ENCODE measurements at places on chromosomes 11 and 22. TPM values are rescaled to one million over a fixed set of nuclear protein-coding genes. Genes with fewer than 3 reads are reported as not detected.

GRCh38 chr11:2208691-2209369, 37.2 kb upstream of the TH start:
- DNase-seq, result peak; percentile 72

The KCTD14 gene
- 0.25 TPM for polyA plus RNA-seq

DNA sequence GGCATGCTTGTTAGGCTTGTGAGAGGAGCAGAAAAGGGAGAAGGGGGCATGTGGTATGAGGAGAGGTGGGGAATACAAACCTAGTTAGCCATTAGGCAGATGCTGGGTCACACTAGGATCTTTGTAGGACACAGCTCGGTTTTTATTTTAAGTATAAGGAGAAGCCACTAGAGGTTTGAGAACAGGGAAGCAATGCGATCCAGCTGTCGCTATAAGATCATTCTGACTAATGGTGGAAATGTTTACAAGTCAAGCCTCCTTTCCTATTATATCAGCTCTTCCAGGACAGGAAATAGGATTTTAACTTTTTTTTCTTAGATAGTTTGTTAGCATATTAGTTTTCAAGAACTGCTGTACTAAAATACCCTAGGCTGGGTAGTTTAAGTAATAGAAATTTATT, 609.9 kb downstream of the INSC start:
- no peak for DNase-seq

- no peak for DNase-seq
These were observed 6.9 kb downstream of the MUC6 start for GRCh38 chr11:1029654-1030053.

The LRRC32 gene
- 0.19 TPM for polyA plus RNA-seq

- DNase-seq, result no peak
These were observed 85.0 kb downstream of the CHST1 start for GRCh38 chr11:45580399-45580798.

GRCh38 chr11:57224537-57224936, 12.5 kb downstream of the APLNR start:
- no peak for DNase-seq

The EFCAB6 gene
- polyA plus RNA-seq, result 0.41 TPM

GRCh38 chr22:22397292-22397870, 111.2 kb downstream of the ZNF280B start:
- DNase-seq, result no peak

The CSRP3 gene
- polyA plus RNA-seq, result not detected

GRCh38 chr11:95228081-95228749, 2.8 kb downstream of the SESN3 start:
- no peak for DNase-seq

DNA sequence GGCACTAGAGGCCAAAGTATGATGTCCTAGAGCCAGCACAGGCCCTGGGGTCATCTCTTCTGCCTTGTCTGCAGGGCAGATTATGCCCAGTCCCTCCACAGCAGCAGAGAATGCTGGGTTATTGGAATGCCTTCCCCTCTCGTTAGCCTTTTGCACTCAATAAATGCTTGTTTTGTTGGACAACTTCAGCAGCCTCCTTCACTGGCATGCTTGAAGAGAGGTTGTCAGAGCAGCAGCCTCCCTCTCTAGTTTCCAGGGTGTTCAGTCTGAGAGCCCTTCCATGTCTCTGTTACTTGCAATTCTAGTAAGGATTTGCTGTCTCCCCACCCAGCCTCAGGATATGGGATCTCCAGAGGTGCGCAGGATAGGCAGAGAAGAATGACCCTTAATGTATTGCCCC, 82.9 kb downstream of the PKNOX2 start:
- no peak for DNase-seq

GRCh38 chr11:118524757-118525470, 2.4 kb upstream of the TTC36 start:
- no peak for DNase-seq

The KDM4E gene
- not detected for polyA plus RNA-seq

GRCh38 chr11:36149538-36150242, 139.5 kb downstream of the COMMD9 start:
- peak; percentile 61 for DNase-seq

The TTC36 gene
- 0.18 TPM for polyA plus RNA-seq

The SNX15 gene
- polyA plus RNA-seq, result 9.0 TPM

The TMEM121B gene
- 0.13 TPM for polyA plus RNA-seq

GRCh38 chr11:60634126-60634525, 65.3 kb upstream of the MS4A8 start:
- no peak for DNase-seq

The WNT11 gene
- polyA plus RNA-seq, result 0.43 TPM

- peak; percentile 63 for DNase-seq
These were observed 5.3 kb downstream of the PHOX2A start for GRCh38 chr11:72238492-72239312.

DNA sequence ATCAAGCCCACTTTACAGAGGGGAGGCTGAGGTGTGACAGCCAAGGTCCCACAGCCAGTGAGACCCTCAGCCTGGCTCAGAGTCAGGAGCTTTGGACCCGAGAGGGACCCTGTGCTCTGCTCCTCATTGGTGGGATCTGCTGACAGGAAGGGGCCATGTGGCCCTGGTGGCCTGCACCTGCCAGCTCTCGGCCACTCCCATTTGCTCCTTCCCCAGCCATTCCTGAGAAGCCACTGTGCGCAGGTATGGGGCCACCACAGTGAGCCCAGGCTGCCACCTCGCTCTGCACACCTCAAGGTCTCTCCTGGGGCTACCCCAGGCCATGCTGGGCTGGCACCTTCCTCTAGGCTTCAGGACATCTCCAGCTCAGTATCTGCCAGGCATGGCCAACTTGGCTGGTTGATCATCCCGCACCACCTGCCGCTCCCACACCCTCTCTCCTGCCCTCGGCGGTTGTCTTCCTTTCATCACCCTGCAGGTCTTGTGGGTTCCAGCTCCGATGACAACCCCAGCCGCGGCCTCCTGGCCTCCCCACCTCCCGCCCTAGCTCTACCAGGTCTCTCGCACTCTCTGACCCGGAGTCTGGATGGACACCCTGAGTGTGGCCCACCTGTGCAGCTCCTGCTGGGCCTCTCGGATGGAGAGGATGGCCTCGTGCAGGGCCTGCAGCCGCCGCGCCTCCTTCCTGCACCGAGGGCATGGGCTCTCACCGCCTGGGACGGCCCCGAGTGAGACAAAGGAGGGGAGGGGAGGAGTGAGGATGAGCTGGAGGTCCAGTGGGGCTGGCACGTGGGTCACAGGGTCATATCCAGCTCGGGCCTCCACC, 32.2 kb upstream of the CARS1 start:
- no peak for DNase-seq

All from SK-N-SH (cell line).